ENCODE measurements at places on chromosomes 2 and 18. TPM values are rescaled to one million over a fixed set of nuclear protein-coding genes. Genes with fewer than 3 reads are reported as not detected.

- DNase-seq: no peak
These were observed 71.1 kb upstream of the MAPRE2 start for GRCh38 chr18:34970106-34970505.

- DNase-seq: no peak
These were observed 108.8 kb downstream of the TMEM163 start for GRCh38 chr2:134609924-134610513.

GRCh38 chr2:68044099-68044498 is 18.7 kb downstream of the C1D start:
- DNase-seq: no peak

DNA sequence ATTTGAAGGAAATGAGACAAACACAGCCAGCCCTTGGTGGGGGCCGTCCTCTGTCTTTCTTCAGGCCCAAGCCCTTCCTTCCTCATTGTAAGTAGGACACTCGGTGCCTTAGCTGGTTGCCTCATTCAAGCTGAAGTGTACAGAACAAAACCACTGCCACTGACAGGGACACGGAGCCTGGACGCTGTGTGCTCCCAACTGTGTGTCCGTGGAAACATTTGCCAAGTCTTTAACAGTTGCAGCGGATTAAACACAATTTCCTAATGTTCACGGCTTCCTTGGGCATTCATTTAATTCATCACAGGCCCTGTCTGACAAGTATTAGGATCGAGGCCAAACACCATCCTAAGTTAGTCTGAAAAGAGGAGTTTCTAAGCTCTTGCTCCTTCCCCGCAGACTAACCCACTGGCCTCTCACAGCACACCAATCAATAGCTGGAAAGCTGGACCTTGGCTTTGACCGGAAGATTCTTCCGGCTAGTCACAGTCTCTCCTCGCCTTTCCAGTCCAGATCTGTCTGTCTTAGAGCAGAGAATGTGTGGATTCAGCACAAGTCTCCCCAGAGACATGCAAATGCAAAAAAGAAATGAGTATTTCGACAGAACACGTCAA is 68.7 kb upstream of the ACSL3 start:
- no peak for DNase-seq

DNA sequence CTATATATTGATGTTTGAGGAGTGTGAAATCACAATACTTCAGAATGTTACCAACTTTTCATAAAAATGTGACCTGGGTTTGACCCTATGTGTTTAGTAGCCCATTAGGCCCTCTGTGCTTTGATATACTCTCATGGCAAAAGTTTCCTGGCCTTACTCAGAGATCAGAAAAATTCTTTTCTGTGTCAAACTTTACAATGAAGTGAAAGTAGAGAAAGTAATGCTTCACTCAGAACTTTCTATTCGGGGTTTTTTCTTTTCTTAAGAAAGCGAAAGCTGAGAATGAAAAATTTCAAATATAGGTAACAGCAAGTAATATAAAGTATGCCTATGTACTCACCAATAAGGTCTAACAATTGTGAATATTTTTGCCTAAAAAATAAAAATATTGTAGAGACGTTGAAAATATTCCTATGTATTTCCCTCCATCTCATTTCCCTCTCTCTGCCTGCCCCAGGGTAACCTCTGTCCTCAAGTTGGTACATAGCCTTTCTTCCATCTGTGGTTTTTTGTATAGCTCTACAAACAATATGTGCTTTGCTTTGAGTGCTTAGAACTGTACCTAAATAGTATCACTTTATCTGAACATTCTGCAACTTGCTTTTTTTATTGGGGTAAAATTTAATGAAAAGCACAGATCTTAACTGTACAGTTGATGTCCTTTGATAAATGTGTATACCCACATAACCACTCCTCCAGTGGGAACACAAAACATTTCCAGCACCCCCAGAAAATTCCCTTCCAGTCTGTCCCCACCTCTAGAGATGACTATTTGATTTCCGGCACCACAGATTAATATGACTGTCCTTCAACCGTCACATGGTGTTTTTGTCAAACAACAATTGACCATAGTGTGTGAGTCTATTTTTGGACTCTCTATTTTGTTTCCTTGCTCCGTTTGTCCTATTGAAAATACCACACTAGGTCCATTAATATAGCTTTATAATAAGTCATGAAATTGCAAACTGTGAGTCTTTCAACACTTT is 10.3 kb upstream of the ACKR3 start:
- DNase-seq: no peak

DNA sequence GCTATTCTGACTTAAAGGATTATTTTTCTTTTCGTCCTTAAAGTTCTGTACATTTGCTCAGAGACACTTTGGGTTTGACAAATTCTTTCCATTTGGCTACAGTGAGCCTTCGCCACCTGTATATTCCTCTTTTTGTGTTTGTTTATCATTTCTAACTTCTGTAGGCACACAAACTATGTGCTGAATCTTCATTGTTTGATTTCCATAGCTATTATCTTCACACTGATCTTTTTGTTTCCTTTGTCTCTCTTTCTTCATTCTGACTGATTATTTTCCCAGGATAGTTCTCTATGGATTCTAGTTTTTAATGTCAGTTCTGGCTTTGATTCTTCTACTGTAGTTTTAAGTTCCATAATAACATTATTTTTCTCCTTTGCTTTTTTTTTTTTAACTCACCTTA is 350.2 kb downstream of the ZNF521 start:
- no peak for DNase-seq

GRCh38 chr2:204023088-204023487 is 86.5 kb downstream of the ICOS start:
- DNase-seq: no peak

- no peak for DNase-seq
These were observed 581.4 kb downstream of the SOCS6 start for GRCh38 chr18:70870292-70870691.

DNA sequence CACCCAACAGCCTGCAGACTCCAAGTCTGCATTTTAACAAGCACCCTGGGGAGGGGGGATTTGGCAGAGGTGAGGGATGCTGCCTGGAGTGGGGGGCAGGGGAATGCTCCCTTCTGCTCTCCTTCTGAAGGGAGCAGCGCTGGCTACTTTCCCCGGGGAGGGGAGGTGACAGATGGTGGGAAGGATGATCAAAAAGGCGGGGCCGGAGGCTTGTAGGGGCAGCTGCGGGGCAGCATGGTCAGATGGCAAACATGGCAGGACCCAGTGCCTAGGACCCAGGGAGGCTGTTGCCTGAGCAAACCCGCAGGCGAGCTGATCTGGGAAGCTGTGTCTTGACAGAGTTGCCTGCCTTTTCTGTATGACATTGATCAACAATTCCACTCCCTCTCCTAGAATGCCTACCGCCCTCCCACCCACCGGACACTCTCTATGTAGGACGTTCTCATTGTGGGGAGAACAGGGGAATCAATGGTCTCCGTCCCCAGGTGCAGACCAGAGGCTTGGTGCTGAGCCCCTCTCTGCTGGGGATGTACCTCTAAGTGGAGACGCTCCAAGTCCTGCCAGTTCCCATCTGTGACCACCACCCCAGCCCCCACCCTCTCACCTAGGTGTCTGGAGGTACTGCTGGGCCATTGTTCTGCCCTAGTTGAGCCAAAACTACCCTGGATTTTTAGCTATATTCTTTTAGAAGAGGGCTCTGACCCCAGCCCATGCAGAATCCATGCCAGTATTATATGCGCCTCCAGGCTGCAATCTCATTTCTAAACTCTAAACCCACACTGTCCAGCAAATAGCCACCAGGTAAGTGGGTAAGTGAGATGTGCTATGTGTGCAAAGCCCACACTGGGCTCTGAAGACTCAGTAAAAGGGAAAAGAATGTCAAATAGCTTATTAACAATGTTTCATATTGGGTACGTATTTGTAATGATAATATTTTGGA is 89.7 kb upstream of the SEC11C start:
- DNase-seq: no peak

GRCh38 chr2:147231607-147232006 is 613.2 kb upstream of the ACVR2A start:
- no peak for DNase-seq

GRCh38 chr18:63590373-63590772 is 3.2 kb downstream of the SERPINB13 start:
- no peak for DNase-seq

DNA sequence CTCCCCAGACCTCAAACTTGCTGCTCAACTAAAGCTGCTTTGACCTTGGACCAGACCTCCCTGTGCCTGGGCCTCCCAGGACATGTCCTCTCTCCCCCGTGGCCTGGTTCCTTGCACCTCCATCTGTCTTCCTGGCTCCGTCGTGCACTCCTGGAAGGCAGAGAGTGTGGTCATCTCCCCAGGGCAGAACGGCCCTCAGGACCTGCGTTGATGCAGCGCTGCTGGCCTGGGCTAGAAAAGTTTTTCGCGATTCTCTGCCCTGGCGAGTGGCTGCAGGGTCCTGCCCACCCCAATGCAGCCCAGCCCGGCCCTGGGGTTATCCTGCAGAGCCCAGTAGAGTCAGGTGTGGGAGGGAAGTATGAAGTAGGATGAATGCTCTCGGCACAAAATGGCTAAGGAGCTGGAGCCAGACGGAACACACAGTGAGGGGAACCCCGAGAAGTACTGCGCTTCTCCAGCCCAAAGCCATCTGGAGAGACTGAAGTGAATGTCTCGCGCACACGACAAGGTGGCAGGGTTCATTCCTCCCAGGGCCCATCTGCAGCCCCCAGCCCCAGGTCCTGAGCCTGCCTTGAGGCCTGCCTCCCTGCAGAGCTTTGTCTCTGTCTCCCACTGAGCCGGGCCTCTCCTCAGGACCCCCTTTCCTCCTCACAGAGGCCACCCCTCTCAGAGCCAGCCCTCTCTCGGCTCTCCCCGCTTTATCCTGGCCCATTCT is 41.7 kb downstream of the ATOH8 start:
- DNase-seq: no peak

DNA sequence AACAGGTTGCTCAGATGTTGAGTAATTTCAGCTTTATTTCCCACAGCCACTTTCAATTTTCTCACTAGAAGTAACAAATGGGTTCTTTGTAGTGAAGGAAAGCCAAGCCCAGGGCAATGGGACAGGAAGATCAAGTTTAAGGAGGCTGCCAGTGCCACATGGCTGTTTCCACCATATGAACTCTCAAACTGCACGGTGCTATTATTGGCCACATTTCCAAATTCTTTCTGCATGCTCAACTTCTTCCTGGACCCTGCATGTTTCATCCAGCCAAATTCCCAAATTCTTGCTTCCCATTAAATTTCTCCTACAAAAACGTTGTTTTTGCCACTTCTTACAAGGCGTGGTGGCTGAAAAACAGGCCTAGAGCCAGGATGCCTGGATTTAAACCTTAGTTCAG is 193.3 kb upstream of the SPHKAP start:
- DNase-seq: no peak

The CLEC4F gene
- polyA plus RNA-seq: 0.12 TPM

The ARHGEF4 gene
- polyA plus RNA-seq: 6.6 TPM

The SETBP1 gene
- 35.3 TPM for polyA plus RNA-seq

The APCDD1 gene
- polyA plus RNA-seq: 74.6 TPM

The STPG4 gene
- polyA plus RNA-seq: 0.12 TPM

The CNPPD1 gene
- 64.0 TPM for polyA plus RNA-seq

All from left kidney (tissue), 8 donors.